Heart left ventricle (tissue), 16 donors: ENCODE measurements at places on chromosomes 5 and 9. TPM values are rescaled to one million over a fixed set of nuclear protein-coding genes. Genes with fewer than 3 reads are reported as not detected.

ZNF454 gene
- 1.5 TPM for polyA plus RNA-seq

WNK2 gene
- polyA plus RNA-seq = 29.4 TPM

PCDHB2 gene
- polyA plus RNA-seq = 0.69 TPM

- no peak overlapping the region for H3K4me3 ChIP-seq
- peak overlapping the region; percentile 66 for H3K27ac ChIP-seq
- peak; percentile 39 for DNase-seq
- no peaks in the 10 kb centered on the region for H3K27me3 ChIP-seq
Measured at GRCh38 chr9:69393425-69393824, 68.4 kb downstream of the ENTREP1 start.

DNA sequence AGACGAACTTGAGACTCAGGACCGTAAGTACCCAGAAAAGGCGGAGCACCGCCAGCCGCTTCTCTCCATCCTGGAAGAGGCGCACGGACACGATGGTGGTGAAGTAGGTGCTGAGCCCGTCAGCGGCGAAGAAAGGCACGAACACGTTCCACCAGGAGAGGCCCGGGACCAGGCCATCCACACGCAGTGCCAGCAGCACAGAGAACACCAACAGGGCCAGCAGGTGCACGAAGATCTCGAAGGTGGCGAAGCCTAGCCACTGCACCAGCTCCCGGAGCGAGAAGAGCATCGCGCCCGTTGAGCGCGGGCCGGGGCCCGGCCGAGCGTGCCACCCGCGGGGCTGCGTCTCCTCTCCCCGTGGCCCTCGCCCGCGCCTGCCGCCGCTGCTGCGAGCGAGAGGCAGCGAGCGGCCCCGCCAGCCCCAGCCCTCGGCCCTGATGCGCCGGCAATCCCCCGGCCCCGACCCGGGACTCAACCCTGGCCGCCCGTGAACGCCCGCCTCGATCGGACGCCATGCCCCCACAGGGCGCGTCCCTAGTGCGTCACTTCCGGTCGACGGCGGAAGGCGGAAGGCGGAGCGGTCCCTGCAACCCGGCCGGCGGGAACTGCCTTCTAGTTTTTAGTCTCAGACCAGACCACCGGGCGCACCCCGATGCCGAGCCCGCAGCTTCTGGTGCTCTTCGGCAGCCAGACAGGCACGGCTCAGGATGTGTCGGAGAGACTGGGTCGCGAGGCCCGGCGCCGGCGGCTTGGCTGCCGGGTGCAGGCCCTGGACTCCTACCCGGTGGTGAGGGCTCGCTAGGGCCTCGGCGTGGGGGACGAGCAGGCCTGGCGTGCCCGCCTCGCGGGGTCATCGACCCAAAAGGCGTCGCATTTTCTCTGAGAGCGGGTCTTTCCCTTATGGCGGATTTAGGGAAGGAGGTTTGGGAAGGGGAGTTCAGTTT lies at the start of the genes NDOR1 and TMEM203:
NDOR1 (plus strand) TSS at position 575 of the 944 bp plus-strand sequence; CDS start at position 653, 78 bp downstream.
TMEM203 (minus strand) TSS at position 523 of the 944 bp plus-strand sequence; CDS start at position 289, 234 bp downstream.
- H3K36me3 ChIP-seq = no peaks in the 10 kb centered on the region
- peaks cover 33% of the 10 kb centered on the region for H3K4me1 ChIP-seq
- DNase-seq = peak; percentile 97
- peak within 1 kb of the TSS; percentile 92 for H3K27ac ChIP-seq

GRCh38 chr5:476102-476813 lies 33.3 kb downstream of the EXOC3 start:
- peaks cover 43% of the 10 kb centered on the region for H3K27me3 ChIP-seq
- H3K36me3 ChIP-seq = no peaks in the 10 kb centered on the region
- no peak overlapping the region for H3K27ac ChIP-seq
- H3K4me3 ChIP-seq = no peak overlapping the region

GRCh38 chr5:172443441-172444109 lies 10.8 kb downstream of the SH3PXD2B start:
- peaks cover 11% of the 10 kb centered on the region for H3K4me1 ChIP-seq
- H3K27me3 ChIP-seq = no peaks in the 10 kb centered on the region
- H3K4me3 ChIP-seq = no peak overlapping the region

DNA sequence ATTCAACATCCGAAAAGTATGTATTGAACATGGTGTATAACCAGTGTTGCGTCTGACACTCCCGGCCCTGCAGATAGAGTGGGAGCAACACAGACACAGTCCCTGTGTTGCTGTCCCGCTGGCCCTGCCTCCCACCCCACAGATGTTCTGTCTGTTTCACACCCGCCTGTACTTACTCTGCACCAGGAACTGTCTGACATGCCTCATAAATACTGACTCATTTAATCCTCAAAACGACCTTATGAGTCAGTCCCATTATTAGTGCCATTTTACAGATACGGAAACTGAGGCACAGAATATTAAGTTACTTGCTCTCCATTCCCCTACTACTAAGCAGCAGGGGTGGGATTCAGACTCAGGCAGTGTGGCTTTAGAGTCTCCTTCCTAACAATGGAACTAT lies 109.8 kb upstream of the NFIL3 start:
- no peak overlapping the region for H3K27ac ChIP-seq
- H3K4me3 ChIP-seq = no peak overlapping the region
- H3K36me3 ChIP-seq = no peaks in the 10 kb centered on the region
- no peaks in the 10 kb centered on the region for H3K4me1 ChIP-seq
- H3K27me3 ChIP-seq = no peaks in the 10 kb centered on the region

GRCh38 chr5:112958093-112959088 lies 18.2 kb upstream of the DCP2 start:
- H3K36me3 ChIP-seq = no peaks in the 10 kb centered on the region
- H3K4me3 ChIP-seq = no peak overlapping the region
- peak; percentile 54 for DNase-seq
- H3K27me3 ChIP-seq = no peaks in the 10 kb centered on the region

- no peak overlapping the region for H3K4me3 ChIP-seq
- no peak for DNase-seq
- peaks cover 39% of the 10 kb centered on the region for H3K4me1 ChIP-seq
Measured at GRCh38 chr9:77511525-77511924, 136.6 kb downstream of the GNA14 start.
